Mesenteric fat pad (tissue), 1 donor: ENCODE measurements at places on chromosomes 16 and 17. TPM values are rescaled to one million over a fixed set of nuclear protein-coding genes. Genes with fewer than 3 reads are reported as not detected.

The MYH1 gene
- 0.06 TPM for total RNA-seq

DNA sequence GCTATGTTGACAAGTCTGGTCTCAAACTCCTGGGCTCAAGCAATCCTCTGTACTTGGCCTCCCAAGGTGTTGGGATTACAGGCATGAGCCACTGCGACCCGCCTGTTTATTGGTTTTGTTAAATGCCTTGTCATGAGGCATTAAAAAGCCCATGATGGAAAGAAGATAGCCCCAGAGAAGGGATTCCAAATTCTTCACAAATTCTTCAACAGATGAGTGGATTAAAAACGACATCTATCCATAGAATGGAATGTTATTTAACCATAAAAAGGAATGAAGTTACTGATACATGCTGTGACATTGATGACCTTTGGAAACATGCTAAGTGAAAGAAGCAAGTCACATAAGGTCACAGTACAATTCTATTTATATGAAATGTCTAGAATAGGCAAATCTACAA is 4.7 kb downstream of the SGF29 start:
- DNase-seq = no peak

DNA sequence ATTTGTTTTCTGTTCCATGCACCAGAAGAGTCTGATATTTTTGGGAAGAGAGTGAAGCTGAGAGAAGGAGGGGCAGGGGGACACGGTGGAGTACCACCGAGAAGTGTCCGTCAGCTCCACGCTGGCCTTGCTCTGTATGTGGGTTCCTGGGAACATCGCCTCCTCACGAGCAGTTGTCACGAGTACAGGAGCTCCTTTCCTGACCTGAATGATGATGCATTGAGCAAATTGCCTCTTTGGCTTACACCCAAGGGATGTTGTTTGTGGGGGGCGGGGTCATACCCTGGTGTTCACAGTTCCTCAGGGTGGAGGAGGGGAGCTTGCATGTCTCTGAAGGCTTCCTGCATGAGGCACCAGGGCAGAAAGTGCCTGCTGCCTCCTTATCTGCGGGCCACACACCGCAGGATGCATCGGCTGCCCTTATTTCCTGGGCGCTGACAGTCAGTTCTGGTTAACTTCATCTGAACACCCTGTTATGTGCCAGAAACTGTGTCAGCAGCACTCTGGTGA is 36.2 kb downstream of the RGS9 start:
- DNase-seq = no peak

The CCL13 gene
- total RNA-seq = 5.1 TPM

The CIITA gene
- total RNA-seq = 10.0 TPM

- no peak for DNase-seq
Observed at GRCh38 chr17:62950067-62950466, 16.0 kb upstream of the TANC2 start.
